ENCODE measurements at places on chromosomes 11 and 22. TPM values are rescaled to one million over a fixed set of nuclear protein-coding genes. Genes with fewer than 3 reads are reported as not detected.

Gene PRDM10
- total RNA-seq, result 2.4 TPM

Gene NPAS4
- not detected for total RNA-seq

Gene GRIA4
- 1.0 TPM for total RNA-seq

Gene C1QTNF5
- not detected for total RNA-seq

Gene RBMXL2
- total RNA-seq, result not detected

Gene PATE4
- not detected for total RNA-seq

Gene CATSPERZ
- not detected for total RNA-seq

Gene KCNK7
- total RNA-seq, result not detected

Gene OR5A1
- not detected for total RNA-seq

Gene MTNR1B
- total RNA-seq, result not detected

Gene TBX10
- total RNA-seq, result not detected

Gene LGALS1
- total RNA-seq, result 1,549 TPM

Gene UNC93B1
- total RNA-seq, result 28.0 TPM

Gene OR10A2
- not detected for total RNA-seq

Gene P2RY6
- 2.5 TPM for total RNA-seq

Gene GUCY1A2
- 1.3 TPM for total RNA-seq

Gene APOBEC3B
- total RNA-seq, result 13.6 TPM

Gene IL18
- 10.3 TPM for total RNA-seq

Gene CRYBB3
- not detected for total RNA-seq

Gene OR10W1
- not detected for total RNA-seq

Gene HEPHL1
- not detected for total RNA-seq

Gene USH1C
- not detected for total RNA-seq

Gene CNGA4
- not detected for total RNA-seq

Gene PAX6
- total RNA-seq, result 0.06 TPM

Gene CRELD2
- 95.9 TPM for total RNA-seq

Gene TEX12
- 0.35 TPM for total RNA-seq

Gene TRPC6
- not detected for total RNA-seq

Gene FXYD2
- not detected for total RNA-seq

Gene TESMIN
- total RNA-seq, result 0.76 TPM

Gene CHRM1
- total RNA-seq, result not detected

Gene MRGPRX3
- not detected for total RNA-seq

Gene EIF3M
- 992 TPM for total RNA-seq

Gene EMID1
- 3.0 TPM for total RNA-seq

Gene MYO18B
- total RNA-seq, result not detected

Gene LDHAL6A
- total RNA-seq, result not detected

Data from H4 (cell line).